Pancreas (tissue), 10 donors: ENCODE measurements at places on chromosomes 6 and 20. TPM values are rescaled to one million over a fixed set of nuclear protein-coding genes. Genes with fewer than 3 reads are reported as not detected.

The PPIL4 gene
- total RNA-seq, result 7.4 TPM

The GSTA3 gene
- total RNA-seq, result not detected

The IL20RA gene
- total RNA-seq, result 7.6 TPM

DNA sequence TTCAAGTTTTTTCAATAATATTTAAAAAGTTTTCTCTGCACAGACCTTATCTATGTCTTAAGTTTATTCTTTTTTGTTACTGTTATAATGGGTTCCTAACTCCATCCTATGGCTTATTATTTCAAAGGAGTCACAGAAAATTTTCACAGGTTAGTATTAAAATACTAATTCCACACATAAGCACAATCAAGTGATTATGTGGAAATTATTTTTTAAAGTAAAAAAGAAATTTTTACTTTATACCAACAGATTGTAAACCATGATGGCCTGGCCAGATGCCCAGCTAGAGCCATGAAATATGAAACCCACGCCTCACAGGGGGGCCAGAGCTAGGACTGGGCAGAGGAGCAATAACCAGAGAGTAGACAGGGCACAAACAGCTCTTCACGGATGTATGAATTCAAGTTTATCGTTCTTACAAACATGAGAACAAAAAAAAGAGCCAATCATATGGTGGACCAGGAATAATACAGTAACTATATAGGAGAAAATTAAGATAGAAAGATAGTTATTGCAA, 34.0 kb downstream of the NUDT3 start:
- H3K27ac ChIP-seq, result no peak overlapping the region
- no peaks in the 10 kb centered on the region for H3K36me3 ChIP-seq
- peaks cover 8% of the 10 kb centered on the region for H3K4me1 ChIP-seq
- no peak for DNase-seq
- no peak overlapping the region for H3K4me3 ChIP-seq

- peak overlapping the region; percentile 87 for H3K4me3 ChIP-seq
- no peaks in the 10 kb centered on the region for H3K27me3 ChIP-seq
- no peaks in the 10 kb centered on the region for H3K36me3 ChIP-seq
- peak overlapping the region; percentile 95 for H3K27ac ChIP-seq
Observed at GRCh38 chr6:136790411-136791295, 1.6 kb downstream of the MAP3K5 start.

DNA sequence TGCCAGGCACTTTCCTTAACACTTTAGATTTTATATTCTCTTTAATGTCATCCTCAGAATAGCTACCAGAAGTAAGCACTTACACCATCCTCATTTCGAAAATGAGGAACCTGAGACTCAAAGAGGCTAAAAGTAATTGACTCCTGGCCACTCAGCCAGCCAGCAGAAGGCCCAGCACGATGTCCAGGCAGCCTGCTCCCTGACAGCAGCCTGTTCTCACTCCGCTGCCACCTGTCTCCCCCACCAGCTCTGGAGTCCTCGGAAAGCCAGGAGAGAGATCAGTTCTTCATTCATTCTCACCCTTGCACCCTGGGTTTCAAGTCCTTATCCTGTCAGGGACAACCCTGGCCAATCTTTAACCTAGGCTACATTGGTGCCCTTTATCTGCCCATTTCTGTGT, 174.0 kb downstream of the SASH1 start:
- H3K27me3 ChIP-seq, result no peaks in the 10 kb centered on the region
- peaks cover 9% of the 10 kb centered on the region for H3K4me1 ChIP-seq
- no peak for DNase-seq
- H3K27ac ChIP-seq, result no peak overlapping the region

- H3K4me1 ChIP-seq, result no peaks in the 10 kb centered on the region
- H3K27me3 ChIP-seq, result no peaks in the 10 kb centered on the region
- no peak overlapping the region for H3K27ac ChIP-seq
- no peaks in the 10 kb centered on the region for H3K36me3 ChIP-seq
Observed at GRCh38 chr6:170028629-170029345, 262.1 kb downstream of the DLL1 start.

DNA sequence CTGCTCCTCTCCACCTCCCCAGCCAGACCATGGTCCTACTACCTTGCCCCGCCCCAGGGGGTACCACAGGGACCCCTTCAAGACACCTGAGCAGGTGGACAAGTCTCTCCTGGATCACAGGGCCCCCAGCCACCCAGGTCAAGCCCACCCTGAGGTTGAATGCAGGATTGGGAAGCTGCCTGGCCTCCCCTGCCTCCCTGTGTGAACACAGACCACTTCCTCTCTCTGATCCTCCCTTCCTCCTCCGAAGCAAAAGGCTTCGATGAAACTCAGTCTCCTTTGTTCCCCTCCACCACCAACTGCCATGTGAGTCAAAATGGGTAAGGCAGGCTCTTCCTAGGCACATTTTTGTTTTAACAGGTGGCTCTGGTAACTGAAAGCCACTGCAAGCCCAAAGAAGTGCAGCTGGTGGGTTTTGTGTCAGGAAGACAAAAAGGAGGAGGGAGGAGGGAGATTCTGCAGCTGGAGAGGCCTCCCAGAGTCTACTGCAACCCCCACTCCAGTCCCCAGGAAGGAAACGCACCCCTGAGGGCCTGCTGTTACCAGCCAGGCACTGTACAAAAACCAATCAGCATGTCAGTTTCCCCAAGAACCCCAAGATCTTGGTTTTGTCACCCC, 5.4 kb downstream of the ADA start:
- H3K4me3 ChIP-seq, result no peak overlapping the region
- no peak overlapping the region for H3K27ac ChIP-seq
- H3K36me3 ChIP-seq, result no peaks in the 10 kb centered on the region

DNA sequence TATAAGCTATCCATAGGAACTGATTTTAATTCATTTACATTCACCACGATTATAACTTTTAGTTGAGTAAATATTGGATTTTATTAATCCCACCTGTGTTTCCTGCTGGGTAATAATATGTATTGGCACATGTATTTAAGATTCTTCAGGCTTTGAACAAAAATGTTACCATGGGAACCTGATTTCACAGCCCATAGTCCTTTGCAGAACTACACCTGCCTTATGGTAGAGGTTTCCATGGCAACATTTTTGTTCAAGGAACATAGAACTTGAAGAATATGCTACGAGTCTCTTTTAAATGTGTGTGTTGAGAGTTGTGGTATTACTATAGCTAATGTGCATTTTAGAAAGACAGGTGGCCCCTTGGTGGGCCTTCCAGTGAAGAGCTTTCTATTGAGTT, 317.4 kb downstream of the SAMD5 start:
- H3K4me3 ChIP-seq, result no peak overlapping the region
- H3K27me3 ChIP-seq, result no peaks in the 10 kb centered on the region
- no peaks in the 10 kb centered on the region for H3K36me3 ChIP-seq
- H3K27ac ChIP-seq, result no peak overlapping the region

DNA sequence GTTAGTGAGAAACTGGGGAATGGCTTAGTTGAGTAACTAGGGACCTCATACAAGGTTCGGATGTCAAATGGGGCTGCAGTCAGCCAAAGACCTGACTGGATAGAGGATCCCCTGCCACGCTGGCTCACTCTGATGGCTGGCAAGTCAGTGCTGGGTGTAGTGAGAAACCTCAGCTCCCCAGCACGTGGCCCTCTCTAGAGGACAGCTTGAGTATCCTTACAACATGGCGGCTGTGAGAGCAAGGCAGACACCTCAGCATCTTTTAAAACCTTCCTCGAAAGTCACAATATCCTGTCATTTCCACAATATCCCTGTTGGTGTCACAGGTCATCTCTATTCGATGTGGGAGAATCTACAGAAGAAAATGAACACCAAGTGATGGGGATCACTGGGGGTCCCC, 26.7 kb upstream of the IPCEF1 start:
- H3K4me3 ChIP-seq, result no peak overlapping the region
- no peaks in the 10 kb centered on the region for H3K36me3 ChIP-seq
- H3K4me1 ChIP-seq, result no peaks in the 10 kb centered on the region

GRCh38 chr6:82862543-82862942, 203.1 kb downstream of the UBE3D start:
- no peak for DNase-seq
- H3K4me3 ChIP-seq, result no peak overlapping the region
- H3K27ac ChIP-seq, result peak overlapping the region; percentile 6
- H3K4me1 ChIP-seq, result no peaks in the 10 kb centered on the region

- DNase-seq, result no peak
- no peaks in the 10 kb centered on the region for H3K27me3 ChIP-seq
- H3K4me1 ChIP-seq, result no peaks in the 10 kb centered on the region
- no peak overlapping the region for H3K4me3 ChIP-seq
- H3K27ac ChIP-seq, result no peak overlapping the region
Observed at GRCh38 chr6:64955435-64955848, 751.6 kb downstream of the EYS start.
